ENCODE measurements at places on chromosomes 13 and 19. TPM values are rescaled to one million over a fixed set of nuclear protein-coding genes. Genes with fewer than 3 reads are reported as not detected.

DNA sequence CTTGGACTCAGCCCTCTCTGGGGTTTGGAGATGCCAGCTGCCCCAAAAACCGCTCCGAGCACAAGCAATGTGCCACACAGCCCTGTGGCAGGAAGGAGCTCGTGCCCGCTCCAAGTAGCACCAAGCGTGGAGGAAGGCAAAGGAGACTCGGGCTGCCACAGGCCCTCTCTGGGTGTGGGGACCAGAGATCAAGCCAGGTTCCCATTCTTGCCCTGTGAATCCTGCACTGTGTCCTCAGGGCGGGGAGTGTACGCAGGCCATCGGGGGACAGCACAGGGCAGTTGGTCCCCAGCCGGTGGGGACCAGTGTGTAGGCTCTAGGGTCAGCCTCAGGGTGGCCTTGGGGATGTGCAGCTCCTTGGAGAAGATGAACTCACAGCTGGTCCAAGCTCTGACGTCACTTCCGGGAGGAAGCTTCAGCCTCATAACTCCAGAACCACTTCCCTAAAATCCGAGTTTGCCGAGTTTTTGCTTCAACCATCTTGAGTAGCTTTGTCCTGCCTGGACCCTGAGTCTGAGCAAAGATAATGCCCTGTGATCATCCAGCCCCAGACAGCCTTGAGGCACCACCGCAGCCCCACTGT lies 9.3 kb upstream of the CPAMD8 start:
- peak; percentile 74 for DNase-seq

DNA sequence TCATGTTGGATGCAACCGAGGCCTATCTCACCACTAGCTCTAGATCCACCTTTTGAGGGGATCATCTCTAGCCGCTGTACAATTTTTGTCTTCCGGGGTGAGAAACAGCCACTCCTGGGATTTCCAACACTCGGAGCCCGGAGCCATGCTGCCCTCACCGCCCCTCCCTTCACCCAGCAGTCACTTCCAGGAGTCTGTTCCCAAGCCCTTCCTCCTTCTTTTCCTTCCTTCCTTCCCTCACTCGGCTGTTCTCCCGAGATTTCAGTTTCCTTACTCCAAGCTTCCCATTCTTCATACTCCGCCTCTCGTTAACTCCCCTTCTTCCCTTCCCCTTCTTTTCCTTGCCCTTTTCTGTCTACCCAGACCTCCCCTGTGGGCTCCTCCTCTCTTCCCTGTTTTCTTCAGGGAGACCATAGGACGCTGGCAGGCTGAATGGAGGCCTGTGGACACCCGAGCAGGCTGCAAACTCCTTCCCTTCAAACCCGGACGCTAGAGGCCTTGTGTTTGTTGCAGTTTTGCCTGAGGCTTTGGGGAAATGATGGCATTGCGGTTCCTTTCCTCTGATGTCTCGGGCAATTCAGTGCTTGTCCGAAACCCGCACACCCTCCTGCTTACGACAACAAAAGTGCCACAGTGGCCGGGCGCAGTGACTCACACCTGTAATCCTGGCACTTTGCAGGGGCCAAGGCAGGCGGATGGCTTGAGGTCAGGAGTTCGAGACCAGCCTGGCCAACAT lies 96.0 kb downstream of the CAB39L start:
- no peak for DNase-seq

DNA sequence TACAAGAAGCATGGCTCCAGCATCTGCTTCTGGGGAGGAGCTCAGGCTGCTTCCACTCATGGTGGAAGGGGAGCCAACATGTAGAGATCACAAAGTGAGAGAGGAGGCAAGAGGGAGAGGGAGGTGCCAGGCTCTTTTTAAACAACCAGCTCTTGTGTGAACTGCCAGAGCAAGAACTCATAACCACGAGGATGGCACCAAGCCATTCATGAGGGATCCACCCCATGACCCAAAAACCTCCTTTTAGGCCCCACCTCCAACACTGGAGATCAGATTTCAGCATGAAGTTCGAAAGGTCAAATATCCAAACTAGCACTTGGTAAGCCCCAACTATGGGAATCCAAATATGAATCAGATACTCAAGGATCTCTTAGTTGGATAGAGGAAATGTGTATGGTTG lies 131.2 kb downstream of the RXFP2 start:
- DNase-seq = no peak

GRCh38 chr13:75432811-75433244 lies 49.1 kb downstream of the TBC1D4 start:
- DNase-seq = no peak

The RASGRP4 gene
- 2.2 TPM for total RNA-seq

GRCh38 chr13:79401259-79402070 lies 4.6 kb downstream of the RBM26 start:
- DNase-seq = no peak

DNA sequence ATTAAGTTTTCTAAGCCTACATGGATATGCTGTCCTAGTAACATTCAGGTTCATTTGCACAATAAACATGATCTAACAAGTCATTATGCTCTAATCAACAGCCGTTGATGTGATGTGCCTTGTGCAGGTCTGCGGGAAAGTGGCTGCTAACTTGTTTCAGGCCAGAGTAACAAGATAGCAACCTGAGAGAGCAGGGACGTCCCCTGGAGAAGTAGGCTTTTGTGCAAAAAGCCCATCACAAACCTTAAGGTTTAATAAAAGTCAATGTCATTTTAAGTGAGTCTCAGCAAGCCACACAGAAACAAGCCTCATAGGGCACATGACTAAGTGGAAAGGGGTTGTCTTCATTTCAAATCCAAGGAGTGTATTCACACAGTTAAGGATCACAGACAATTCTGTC lies 17.6 kb downstream of the FOXO1 start:
- no peak for DNase-seq

The SIGLEC12 gene
- not detected for total RNA-seq

- DNase-seq = no peak
Measured at GRCh38 chr13:46861959-46862358, 34.9 kb downstream of the HTR2A start.

DNA sequence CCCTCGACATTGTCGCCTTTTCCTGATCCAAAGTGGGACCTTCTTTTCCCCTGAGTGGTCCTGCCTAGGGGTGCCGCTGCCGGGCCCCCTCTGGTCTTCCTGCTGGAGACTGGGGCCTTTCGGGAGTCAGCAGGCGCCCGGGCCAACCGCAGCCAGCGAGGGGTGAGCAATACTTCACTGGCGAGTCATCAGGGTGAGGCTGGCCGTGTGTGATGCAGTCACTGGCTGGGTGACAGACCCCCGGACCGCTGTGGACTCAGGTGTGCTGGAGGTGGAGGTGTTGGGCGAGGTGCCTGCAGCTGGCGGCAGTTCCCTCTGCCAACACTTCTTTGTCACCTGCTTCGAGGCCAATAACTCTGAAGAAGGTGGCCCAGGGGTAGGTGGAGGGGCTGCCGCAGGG lies 1.5 kb upstream of the CGB5 start:
- no peak for DNase-seq

The ZNF701 gene
- 18.8 TPM for total RNA-seq

GRCh38 chr13:49625392-49626079 lies 2.8 kb upstream of the ARL11 start:
- DNase-seq = peak; percentile 76

DNA sequence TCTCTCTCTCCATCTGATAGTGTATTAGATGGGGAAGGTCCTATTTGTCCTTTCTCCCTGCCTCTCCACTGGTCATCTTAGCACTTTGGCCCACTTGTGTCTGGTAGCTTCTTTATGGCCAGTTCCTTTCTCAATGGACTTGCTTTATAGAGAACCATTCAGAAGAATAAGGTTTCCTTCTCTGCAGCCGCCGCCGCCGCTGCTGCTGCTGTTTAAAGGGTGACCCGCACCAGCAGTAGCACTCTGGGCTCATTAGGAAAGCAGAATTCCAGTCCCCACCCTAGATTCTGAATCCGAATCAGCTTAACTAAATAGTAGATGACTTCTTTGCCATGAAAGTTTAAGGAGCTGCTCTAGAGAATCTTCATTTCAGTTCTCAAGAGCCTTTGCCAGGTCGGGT lies 490.2 kb downstream of the FOXO1 start:
- no peak for DNase-seq

DNA sequence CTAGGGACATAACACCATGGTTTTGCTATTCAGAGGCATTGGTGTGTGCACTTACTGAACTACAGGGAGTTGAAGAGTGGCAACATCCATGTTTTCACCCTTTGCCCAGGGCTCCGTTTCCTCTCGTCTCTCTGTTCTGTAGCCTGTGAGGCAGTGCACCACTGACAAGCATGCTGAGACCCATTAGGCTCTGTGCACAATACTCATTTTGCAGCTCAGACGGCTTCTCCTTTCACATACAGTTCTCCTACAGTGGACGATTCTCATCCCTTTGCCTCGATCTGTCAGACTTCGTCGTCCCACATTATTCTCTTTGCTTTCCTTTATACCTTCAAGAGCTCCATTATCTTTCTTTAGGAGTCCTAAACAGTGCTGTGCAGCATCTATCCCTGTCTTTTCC lies 403.7 kb downstream of the MYO16 start:
- DNase-seq = no peak

The GPR18 gene
- total RNA-seq = 0.21 TPM

The ATP4B gene
- total RNA-seq = not detected

DNA sequence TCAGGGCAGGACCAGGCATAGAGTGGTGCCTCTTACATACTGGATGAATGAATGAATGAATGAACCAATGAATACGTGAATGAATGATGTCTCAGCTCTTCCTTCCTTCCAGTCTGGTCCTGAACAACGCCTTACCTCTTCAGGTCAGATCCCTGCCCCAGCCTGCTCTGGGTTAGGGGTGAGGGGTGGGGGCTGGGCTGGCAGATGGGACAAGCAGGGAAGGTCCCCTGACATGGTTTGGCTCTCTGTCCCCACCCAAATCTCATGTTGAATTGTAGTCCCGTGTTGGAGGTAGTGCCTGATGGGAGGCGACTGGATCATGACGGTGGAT lies 9.3 kb downstream of the DIRAS1 start:
- DNase-seq = no peak

DNA sequence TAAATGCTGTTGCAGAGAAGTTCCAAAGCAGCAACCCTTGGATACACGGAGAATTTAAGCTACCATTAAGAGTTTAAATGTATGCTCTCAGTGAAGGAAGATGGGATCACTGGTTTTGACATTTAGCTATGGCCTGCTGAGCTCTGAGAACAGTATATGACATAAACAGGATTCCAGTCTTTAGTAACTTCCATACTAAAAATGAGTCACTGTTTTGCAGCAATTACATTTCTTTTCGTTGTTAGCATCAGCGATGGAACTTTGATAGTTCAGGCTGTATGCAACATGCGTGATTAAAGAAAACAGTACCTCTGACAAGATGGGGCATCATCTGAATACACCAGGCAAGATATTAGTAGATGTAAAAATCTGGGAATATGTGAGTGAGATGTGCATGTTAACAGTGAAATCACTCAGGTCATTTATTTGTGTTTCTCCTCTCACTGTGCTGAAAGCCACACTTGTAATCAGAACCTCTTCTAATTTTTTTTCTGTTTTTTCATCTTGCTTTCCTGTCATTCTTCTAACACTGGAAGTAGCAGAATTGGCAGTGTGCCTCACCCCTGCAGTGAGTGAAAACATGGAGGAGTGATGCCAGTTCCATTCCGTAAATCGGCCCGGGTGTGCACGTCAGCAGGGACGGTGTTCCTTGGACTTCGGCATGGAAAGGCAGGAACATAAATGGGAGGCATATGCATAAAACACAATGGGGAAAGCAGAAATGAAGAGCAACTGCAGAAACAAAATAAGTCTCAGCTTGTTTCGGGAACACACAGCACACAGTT lies 361.5 kb downstream of the OXGR1 start:
- DNase-seq = no peak

The NCR1 gene
- 0.21 TPM for total RNA-seq

DNA sequence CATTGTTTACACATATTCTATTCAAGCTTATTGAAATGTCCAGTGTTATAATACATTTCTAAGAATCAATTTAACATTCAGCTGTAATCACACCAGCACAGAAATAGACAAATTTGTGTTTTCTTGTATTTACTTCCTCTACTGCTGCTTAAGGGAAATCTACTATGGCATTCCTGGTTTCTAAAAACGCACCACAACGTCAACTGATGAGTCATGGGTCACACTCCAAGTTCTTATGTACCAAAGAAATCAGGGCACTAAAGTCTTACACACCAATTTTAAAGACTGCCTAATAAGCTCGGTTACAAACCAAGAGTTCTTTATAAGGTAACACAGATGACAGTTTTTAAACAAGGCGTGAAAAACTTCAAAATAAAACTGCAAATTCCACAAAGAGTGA lies 13.2 kb downstream of the LNX2 start:
- no peak for DNase-seq

DNA sequence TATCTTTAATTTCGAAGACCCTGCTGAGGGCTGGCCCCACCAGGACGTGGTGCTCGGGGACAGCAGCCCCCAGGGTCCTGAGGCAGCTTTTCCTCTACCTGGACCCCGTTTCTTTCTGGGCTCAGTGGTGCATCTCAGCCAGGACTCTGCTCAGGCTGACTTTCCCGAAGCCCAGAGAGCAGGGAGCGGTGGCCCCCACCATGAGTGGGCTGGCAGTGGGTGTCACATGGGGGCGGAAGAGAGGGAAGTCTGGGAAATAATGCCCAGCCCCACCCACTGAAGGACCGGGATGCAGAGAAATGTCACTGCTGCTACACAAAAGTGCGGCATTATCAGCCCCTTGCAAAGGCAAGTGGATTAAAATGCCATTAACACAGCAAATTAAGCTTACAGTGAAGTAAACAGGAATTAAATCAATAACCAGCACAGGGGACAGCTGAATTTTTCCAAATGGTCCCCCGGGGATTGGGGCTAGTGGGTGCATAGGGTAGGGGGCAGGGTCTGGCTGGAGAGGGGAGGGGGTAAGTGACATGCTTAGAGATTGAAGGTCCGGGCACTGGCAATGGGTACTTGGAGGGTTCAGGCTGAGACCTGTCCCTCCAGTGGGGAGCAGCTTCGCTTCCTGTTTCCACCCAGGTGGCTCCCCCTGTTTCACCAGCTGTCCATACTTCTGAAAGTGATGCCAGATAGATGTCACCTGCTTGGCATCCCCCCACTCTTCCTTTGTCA lies 177.3 kb downstream of the URI1 start:
- no peak for DNase-seq

DNA sequence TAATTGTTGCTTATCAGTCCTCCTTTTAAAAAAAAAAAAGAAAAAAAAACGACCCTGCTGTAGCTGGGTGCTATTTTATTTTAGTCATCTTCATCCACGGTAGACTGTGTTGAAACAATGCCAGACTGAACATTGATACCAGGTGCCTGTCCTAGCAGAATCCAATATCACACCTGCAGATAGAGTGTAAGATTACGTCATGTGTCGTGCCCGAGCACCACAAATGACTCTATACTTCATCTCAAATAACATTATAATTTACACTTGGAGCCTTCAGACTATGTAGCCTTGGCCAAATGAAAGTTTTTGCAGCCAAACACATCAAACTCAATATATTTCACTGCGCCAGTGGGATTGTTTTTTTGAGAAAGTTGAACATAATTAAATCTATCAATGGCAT lies 410.6 kb downstream of the FGF9 start:
- DNase-seq = no peak

DNA sequence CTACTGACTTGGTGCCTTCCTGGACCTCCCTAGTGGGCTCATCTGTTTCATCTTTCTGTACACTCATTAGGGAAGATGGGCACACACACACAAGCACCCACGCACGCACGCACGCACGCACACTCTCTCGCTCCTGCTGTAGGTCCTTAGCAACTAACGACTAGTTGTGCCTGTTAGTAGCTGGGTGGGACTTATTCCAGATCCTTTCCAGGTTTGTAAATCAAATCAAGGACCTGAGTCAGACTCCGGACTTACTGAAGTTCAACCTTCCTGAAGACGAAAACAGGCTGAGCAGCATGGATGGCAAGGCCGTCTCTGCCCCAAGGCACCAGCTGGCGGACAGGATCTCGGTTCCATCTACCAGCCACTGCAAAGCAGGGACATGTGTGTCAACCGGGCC lies 76.2 kb downstream of the SLC15A1 start:
- DNase-seq = no peak
